ENCODE measurements at places on chromosomes 7 and 10.

- no peak for DNase-seq
Measured at GRCh38 chr10:78134773-78135306, 101.2 kb downstream of the RPS24 start.

- DNase-seq, result no peak
Measured at GRCh38 chr10:100786591-100786990, 41.2 kb downstream of the PAX2 start.

- no peak for DNase-seq
Measured at GRCh38 chr7:69839782-69840181, 241.5 kb downstream of the AUTS2 start.

DNA sequence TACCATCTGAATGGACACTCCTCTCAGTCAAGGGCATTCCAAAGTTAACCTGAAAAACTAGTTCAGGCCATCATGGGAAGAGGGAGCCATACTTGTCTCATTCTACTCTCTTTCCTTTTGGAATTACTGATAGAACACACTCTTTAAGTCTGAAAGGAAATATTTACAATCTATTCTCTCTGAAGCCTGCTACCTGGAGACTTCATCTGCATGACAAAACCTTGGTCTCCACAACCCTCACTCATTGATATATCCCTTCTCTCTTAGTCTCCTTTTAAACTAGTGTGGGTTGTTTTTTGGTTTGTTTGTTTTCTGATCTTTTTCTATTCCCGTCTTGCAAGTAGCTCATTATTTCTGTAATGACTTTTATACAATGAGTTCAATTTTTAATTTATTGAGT lies 169.5 kb downstream of the C1GALT1 start:
- DNase-seq, result no peak

- no peak for DNase-seq
Measured at GRCh38 chr10:6103591-6103990, 14.8 kb downstream of the RBM17 start.
